ENCODE measurements at places on chromosomes 5 and 9.

GRCh38 chr9:126437268-126437666 lies 110.6 kb downstream of the MVB12B start:
- DNase-seq, result no peak

DNA sequence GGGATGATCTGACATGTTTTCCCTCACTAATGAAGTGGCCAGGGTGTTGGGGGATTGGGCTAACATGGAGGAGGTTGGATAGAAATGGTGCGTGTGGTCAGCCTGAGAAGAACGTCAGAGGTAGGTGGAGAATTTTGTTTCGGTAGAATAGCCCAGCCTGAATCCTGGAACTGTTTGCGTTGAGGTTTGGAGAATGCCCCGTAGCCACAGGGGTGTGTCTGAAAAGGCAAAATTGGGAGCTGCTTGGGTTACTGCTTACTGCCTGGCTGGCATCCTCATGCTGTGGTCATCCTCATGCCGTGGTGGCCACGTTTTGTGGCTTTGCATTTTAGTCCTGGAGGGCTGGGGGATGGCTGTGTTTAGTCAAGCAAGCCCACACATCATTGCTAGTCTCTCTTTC lies 236.9 kb downstream of the GOLPH3 start:
- DNase-seq, result no peak

DNA sequence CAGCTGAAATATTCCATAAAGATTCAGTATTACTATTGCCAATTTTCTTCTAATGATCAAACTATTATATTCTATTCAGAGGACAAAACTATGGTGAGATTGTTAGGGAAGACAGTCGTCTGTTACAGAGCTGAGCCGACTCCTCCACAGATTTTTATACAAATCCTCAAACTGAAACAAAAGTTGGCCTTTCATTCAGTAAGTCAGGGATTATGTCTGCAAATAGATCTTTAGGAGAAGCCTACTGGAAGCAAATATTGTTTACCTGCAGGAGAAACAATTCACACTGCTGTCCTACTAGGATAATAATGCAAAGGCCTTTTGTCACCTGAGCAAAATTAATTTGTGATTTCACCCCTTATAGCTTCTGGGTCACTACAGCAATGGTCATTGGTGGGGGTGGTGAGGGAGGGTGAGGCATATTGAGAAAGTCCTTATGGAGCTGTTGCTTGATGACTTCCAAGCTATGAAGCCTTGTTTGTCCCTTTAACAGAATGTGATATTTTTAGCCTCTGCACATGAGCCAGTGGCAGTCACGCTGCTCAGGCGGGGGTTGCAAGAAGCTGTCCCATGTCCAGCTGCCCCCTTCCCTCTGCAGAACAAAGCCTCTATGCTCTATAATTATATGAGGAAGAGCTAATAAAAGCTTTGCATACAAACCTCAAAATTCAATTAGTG lies 200.5 kb upstream of the KLF9 start:
- DNase-seq, result no peak

DNA sequence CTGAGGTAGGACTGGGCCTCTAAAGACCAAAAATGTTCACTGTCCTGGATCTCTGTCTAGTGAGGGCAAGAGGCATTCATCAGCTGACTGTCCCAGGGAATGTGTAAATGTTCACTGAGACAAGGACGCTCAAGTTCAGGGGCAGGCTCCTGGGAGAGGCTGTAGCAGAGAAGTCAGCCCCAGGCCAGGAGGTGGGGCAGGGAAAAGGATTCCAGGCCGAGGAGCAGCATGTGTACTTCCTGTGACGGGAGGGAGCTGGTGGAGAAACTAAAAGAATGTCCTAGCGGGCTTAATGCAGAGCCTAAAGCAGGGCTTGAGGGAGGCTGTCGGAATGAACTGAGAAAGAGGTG lies 205.8 kb downstream of the GABBR2 start:
- DNase-seq, result peak; percentile 64

GRCh38 chr5:42974536-42974935 lies 65.6 kb downstream of the ANXA2R start:
- DNase-seq, result no peak

DNA sequence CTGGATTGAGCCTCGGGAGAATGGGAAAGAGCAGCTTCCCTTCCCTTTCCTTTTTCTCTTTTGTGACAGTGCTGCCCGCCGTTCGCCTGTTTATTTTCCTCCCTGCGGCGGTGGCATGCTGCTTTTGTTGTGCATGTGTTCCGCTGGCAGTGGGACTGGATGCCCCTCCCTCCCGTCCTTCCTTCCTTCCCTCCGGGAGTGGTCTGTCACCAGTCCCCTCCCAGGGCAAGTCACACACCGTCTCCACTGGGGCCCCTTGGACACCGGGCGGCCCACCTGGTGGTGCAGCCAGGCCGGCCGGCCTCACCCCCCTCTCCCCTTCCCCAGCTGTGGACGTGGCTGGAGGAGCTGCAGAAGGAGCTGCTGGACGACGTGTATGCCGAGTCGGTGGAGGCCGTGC lies 214.7 kb downstream of the TRIO start:
- no peak for DNase-seq

GRCh38 chr5:40626801-40627200 lies 52.9 kb upstream of the PTGER4 start:
- DNase-seq, result no peak

GRCh38 chr9:134518004-134518606 lies 123.5 kb upstream of the COL5A1 start:
- DNase-seq, result no peak

DNA sequence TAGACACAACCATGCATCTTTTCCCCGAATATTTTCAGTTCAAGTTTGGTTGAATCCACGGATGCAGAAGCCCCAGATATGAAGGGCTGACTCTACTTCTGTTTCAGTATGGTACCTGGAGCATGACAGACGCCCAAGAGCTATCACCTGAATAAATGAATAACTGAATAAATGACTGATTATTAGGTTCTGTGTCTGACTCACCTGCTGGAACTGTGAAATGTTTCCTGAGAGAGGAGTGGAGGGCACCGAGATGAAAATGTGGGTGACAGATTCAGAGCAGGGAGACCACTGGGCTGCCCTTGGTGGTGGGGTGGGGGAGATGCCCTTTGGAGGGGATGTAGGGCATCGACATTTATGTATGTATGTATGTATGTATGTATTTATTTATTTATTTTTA lies 13.2 kb downstream of the FRMPD1 start:
- no peak for DNase-seq
